ENCODE measurements at places on chromosomes 12 and 14. TPM values are rescaled to one million over a fixed set of nuclear protein-coding genes. Genes with fewer than 3 reads are reported as not detected.
A peak's percentile ranks its signal among the peaks of the same experiment; 100 is the strongest.

- H3K27ac ChIP-seq = no peak overlapping the region
- no peaks in the 10 kb centered on the region for H3K36me3 ChIP-seq
- peaks cover 10% of the 10 kb centered on the region for H3K4me1 ChIP-seq
These were observed 6.8 kb downstream of the PRPH start for GRCh38 chr12:49301760-49302159.

GRCh38 chr12:50706606-50707005, 57.3 kb upstream of the ATF1 start:
- no peaks in the 10 kb centered on the region for H3K4me1 ChIP-seq
- H3K36me3 ChIP-seq = peaks cover 86% of the 10 kb centered on the region
- DNase-seq = no peak
- H3K27me3 ChIP-seq = no peaks in the 10 kb centered on the region
- no peak overlapping the region for H3K27ac ChIP-seq

CDCA3 gene
- 0.54 TPM for total RNA-seq

DNA sequence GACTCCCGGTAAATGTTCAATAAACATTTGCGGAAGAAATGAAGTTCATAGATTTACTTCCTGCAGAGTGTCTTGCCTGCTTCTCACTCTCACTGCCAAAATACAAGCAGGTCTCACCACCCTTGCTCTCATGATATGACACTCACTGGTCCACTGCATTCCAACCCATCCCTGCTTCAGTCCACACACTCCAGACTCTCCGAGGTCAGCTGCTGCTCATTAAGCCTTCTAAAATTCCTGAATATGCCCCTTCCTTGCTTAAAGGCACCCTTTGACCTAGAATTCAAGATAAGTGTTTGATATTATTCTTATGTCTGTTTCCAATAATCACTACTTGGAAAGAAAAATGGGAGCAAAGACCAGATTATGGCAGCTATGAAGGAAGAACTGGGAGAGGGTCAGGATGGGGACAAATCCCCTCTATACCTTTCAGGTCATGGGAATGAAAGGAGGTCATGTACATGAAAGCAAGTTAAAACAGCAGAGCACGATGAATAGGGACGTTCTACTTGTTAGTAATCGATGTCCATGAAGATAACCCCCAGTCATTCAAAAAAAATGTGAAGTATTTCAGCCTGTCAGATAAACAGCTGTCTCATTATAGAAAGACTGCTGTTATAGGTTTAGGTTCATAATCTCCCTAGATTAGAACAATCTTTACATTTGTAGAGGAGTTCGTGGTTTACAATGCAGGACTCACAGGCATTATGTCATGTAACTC, 10.5 kb upstream of the NID2 start:
- H3K4me3 ChIP-seq = no peak overlapping the region
- H3K27ac ChIP-seq = no peak overlapping the region
- no peak for DNase-seq
- H3K27me3 ChIP-seq = no peaks in the 10 kb centered on the region
- no peaks in the 10 kb centered on the region for H3K4me1 ChIP-seq

DNA sequence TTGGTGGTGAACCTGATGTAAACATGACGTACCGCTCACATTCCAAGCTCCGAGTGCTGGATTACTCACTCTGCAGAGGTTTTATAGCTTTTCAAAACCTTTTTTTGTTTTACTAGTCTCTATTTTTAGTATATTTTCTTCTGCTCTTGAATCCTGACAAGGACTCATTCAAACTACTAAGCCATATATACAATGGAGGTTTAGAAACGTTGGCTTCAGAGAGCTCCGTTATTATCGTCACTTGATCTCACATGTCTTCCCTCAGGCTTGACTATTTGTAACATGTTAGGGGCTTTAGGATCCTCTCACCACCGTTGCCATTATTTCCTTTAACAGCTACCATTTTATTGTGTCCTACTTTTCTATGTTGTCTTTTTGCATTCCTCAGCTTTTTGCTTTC, 1321.5 kb upstream of the FLRT2 start:
- H3K4me1 ChIP-seq = no peaks in the 10 kb centered on the region
- DNase-seq = no peak
- H3K27ac ChIP-seq = no peak overlapping the region
- no peaks in the 10 kb centered on the region for H3K27me3 ChIP-seq
- H3K4me3 ChIP-seq = no peak overlapping the region
- no peaks in the 10 kb centered on the region for H3K36me3 ChIP-seq

IFNG-AS1 gene
- not detected for total RNA-seq

DNA sequence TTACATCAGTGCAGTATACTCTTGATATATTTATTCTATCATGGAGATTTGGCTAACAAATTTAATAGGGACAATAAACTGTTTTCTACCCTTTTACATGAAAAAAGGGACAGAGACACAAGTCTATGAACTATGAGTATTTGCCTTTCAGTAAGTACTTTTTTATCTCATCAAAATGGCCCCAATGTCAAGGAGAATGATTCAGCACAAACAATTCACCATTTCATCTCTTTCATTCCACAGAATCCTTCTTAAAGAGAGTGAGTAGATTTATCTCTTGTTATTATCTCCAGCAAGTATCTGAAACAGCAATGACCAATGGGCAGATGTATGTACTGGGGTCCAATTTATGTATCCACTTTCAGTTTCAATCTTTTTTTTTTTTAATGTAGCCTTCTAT, 447.5 kb downstream of the NPAS3 start:
- H3K27me3 ChIP-seq = no peaks in the 10 kb centered on the region
- H3K4me3 ChIP-seq = no peak overlapping the region
- no peak for DNase-seq
- no peaks in the 10 kb centered on the region for H3K4me1 ChIP-seq
- no peak overlapping the region for H3K27ac ChIP-seq

GRCh38 chr12:67202678-67203012, 66.5 kb upstream of the CAND1 start:
- no peak overlapping the region for H3K27ac ChIP-seq
- no peak for DNase-seq
- no peaks in the 10 kb centered on the region for H3K4me1 ChIP-seq
- H3K4me3 ChIP-seq = no peak overlapping the region

- H3K4me1 ChIP-seq = no peaks in the 10 kb centered on the region
- no peaks in the 10 kb centered on the region for H3K27me3 ChIP-seq
- DNase-seq = peak; percentile 73
- H3K27ac ChIP-seq = peak overlapping the region; percentile 65
- H3K4me3 ChIP-seq = no peak overlapping the region
- H3K36me3 ChIP-seq = no peaks in the 10 kb centered on the region
These were observed 19.8 kb downstream of the GALNT6 start for GRCh38 chr12:51371295-51371953.

- H3K4me3 ChIP-seq = no peak overlapping the region
- H3K27ac ChIP-seq = no peak overlapping the region
- H3K36me3 ChIP-seq = peaks cover 13% of the 10 kb centered on the region
- no peaks in the 10 kb centered on the region for H3K27me3 ChIP-seq
- DNase-seq = no peak
These were observed 12.7 kb downstream of the INF2 start for GRCh38 chr14:104702106-104702505.

DNA sequence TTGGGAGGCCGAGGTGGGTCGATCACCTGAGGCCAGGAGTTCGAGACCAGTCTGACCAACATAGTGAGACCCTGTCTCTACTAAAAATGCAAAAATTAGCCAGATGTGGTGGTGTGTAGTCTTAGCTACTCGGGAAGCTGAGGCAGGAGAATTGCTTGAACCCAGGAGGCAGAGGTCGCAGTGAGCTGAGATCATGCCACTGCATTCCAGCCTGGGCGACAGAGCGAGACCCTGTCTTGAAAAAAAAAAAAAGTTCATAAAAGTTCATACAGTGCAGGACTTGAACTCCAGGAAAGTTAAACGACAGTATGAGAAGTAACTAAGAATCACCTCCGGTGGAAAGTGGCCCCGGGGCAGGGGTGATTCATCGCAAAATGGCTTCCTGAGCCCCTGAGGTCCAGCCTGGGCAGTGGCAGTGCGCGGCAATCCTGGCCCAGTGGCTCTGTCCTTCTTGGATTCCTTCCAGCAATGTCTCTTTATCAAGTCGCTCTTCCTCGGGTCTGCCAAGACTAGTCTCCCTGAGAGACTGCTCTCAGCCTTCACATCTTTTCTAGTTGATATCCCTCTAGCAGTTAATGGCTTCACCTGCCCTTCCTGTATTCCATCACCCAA, 16.7 kb upstream of the MAP1LC3B2 start:
- H3K36me3 ChIP-seq = no peaks in the 10 kb centered on the region
- H3K27me3 ChIP-seq = no peaks in the 10 kb centered on the region

Data from sigmoid colon (tissue), 7 donors.